Stimulated activated CD8-positive, alpha-beta memory T cell treated with anti-CD3 and anti-CD28 coated beads, Interleukin-7, amount 100 ng/mL, for 1 hour (primary cell): ENCODE measurements at places on chromosomes 2 and 18.

- DNase-seq: no peak
These were observed 115.6 kb downstream of the COLEC12 start for GRCh38 chr18:384897-385296.

GRCh38 chr18:44856157-44856556 lies 175.5 kb downstream of the SETBP1 start:
- DNase-seq: no peak

DNA sequence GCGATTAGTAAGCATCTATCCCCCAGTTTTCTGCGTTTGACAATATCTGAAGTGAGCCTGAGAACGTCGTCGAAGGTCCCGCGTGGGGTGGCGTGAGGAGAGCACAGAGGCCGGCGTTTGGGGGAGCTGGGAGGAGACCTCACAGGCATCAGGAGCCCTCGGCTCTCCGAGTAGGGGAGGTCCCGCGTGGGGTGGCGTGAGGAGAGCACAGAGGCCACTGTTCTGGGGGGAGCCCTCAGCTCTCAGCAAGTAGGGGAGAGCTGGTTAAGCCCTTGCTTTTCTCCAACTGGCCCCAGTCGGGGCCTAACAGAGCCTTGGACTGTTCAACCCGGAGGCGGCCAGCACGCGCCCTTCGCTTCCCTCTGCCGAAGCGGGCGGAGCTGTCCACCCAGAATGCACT lies 134.3 kb downstream of the NFATC1 start:
- no peak for DNase-seq

GRCh38 chr2:236281423-236281822 lies 17.2 kb upstream of the ASB18 start:
- DNase-seq: no peak

GRCh38 chr18:35580701-35581539 lies 620 bp upstream of the GALNT1 start:
- DNase-seq: peak; percentile 21

GRCh38 chr2:96506016-96506906 lies 1.1 kb upstream of the NEURL3 start:
- DNase-seq: no peak

DNA sequence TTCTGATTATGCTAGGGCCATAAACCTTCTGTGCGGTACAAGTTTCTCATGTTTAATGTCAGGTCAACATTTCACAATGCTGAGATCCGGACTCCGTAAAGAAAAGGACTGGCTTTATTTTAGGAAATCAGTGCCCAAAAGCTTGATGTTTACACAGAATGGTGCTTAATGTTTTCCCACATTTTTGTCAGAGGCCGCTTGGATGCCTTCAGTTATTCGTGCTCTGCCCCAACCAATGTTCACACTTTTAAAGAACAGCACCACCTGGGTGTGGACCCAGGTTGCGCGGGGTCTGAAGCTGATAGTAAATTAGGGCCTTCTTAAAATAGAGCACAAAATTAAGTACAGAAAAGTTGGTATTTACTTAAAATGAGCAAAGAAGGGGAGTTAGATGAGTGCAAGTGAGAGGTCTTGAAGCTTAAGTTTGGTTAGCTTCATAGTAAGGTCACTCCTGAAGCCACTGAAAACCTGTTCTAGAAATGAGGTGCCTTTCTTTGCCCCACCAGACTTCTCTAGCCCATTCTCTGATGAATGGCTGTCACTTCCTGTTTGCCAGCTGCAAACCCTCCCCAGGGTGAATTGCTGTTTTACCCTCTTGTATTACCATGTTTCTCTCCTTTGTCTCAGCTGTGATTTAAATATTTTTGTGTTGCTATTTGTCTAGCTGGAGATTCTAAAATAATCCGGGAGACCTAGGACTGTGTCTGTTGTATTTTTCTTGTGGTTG lies 20.5 kb downstream of the SLC3A1 start:
- DNase-seq: no peak

- DNase-seq: no peak
These were observed 858 bp downstream of the TPO start for GRCh38 chr2:1414121-1414520.

DNA sequence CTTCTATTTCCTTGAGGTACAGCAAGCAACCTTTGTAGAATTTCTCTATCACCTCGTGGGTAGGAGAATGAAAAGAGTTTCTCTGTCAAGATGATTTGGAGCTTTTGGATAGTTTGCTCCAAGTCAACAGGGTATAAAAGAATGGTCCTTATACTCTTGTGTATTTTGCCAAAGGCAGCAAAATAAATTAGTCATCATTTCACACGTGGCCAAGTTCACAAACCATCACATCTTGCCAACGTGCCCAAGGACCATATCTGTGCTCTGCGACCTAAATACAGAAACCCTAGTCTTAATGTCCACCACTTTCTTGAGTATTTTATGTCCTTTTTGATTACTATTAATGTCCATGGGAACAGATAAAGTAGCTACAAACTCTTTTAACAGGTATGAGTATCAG lies 262.9 kb downstream of the AFF3 start:
- DNase-seq: no peak

- no peak for DNase-seq
These were observed 82.5 kb downstream of the ATL2 start for GRCh38 chr2:38294597-38294996.

DNA sequence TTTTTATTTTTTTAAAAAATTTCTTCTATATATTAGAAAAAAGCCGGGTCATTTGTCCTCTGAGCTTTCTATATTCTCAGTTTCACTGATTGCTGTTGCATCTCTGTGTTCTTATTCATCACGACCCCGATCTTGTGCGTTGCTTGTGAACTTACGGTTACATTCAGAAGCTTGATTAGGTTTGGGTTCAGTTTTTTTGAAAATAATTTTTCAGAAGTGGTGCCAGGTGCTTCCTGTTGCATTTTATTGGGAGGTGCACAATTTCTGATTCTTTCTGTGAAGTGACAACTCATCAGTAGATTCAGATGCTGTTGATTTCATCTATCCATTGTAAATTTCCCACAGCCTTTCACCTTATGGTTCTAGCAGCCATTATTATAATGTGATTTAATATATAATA lies 147.3 kb downstream of the INHBB start:
- no peak for DNase-seq

GRCh38 chr2:80328159-80328571 lies 23.6 kb upstream of the LRRTM1 start:
- DNase-seq: no peak

GRCh38 chr18:59021500-59021899 lies 118.2 kb upstream of the SEC11C start:
- DNase-seq: no peak

DNA sequence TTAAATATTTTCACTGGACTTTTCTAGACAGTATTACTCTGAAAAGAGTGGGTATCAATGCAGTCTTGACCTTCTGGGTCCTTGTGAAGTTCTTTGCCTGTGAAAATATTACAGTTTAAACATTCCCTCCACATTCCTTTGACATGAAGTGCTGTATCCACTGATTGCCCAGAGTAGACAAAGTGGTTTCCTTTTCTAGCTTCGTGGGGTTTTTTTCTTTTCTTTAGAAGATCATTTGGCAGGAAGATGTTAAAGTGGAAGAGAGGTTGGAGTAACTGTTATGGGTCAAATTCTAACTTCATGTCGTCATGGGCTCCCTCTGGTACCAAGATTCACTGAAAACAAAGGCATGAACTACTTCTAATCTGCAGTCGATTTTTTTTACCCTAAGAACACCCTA lies 496.9 kb downstream of the EPHA4 start:
- no peak for DNase-seq

DNA sequence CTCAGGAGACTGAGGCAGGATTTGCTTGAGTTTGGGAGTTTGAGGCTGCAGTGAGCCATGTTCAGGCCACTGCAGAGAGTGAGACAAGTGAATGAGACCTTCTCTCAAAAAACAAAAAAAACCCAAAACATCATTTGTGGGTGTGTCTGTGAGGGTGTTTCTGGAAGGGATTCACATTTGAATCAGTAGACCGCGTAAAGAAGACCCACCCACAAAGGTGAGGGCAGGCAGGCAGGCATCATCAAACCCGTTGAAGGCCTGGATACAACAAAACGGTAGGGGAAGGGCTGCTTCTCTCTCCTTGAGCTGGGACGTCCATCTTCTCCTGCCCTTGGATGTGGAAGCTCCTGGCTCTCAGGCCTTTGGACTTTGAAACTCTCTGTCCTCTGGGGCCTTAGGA lies 25.4 kb downstream of the CDKL4 start:
- no peak for DNase-seq

- DNase-seq: no peak
These were observed 180.7 kb downstream of the NCK2 start for GRCh38 chr2:105925390-105925789.

GRCh38 chr2:15939556-15939853 lies 845 bp upstream of the MYCN start:
- no peak for DNase-seq
